Renal cortex interstitium (tissue), 15 donors: ENCODE measurements at places on chromosomes 3 and 15. TPM values are rescaled to one million over a fixed set of nuclear protein-coding genes. Genes with fewer than 3 reads are reported as not detected.

GRCh38 chr15:70415398-70415797 is 317.7 kb upstream of the TLE3 start:
- DNase-seq: no peak

Gene MFAP1
- polyA plus RNA-seq: 73.7 TPM

DNA sequence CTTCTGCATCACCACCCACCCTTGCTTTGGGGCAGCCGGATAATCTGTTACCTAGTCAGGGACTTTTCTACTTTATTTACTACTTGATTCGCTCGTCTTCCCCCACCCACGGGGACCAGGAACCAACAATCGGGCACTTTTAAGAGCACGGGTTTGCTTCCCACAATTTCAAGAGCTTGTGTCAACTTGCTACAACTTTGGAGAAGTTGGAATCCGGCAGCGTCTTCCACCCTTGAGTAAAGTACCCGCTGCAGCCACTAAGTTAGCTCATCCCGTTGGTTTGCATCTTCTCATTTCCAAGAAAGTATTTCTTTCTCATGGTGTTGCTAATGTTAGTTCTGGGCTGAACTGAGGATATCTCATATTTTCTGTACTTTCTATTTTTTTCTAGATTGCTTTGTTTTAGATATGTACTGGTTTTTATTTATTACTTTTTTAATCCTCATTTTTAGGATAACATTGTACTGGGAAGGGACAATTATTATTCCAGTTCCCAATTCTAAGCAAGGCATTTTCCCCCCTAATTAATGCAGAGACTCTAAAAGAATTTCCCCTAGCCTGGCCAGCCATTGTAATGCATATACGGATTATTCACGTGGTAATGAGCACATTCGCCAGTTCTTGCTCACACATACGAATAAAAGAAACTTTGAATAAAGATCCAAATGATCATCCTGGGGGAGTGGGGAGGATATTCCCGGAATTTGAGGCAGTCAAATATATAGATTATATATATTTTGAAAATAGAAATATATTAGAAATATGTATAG is 4.0 kb downstream of the SOX2 start:
- DNase-seq: no peak

DNA sequence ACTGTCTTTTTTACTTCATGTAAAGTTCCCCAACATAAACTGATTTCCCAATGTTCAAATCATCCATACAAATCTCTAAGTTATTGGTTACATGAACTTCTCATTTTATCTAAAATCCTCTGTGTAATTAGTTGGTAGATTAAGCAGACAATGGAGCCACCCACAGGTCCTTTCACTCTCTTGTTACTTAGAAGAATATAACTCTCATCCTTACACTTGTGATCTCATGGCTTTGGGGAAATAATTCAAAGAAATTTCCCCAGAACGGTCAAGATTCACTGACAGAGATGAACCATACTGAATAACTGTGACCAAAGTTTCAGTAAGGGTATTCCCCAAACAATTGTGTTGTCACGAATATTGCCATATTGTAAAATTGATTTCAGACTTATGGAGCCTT is 1102.6 kb upstream of the EPHA6 start:
- DNase-seq: no peak

Gene SPINT1
- 51.5 TPM for polyA plus RNA-seq

GRCh38 chr3:184546252-184546651 is 15.3 kb upstream of the EPHB3 start:
- DNase-seq: no peak
